Left forelimb (tissue), 1 donor: ENCODE measurements at places on chromosomes 6 and 20.
A peak's percentile ranks its signal among the peaks of the same experiment; 100 is the strongest.

DNA sequence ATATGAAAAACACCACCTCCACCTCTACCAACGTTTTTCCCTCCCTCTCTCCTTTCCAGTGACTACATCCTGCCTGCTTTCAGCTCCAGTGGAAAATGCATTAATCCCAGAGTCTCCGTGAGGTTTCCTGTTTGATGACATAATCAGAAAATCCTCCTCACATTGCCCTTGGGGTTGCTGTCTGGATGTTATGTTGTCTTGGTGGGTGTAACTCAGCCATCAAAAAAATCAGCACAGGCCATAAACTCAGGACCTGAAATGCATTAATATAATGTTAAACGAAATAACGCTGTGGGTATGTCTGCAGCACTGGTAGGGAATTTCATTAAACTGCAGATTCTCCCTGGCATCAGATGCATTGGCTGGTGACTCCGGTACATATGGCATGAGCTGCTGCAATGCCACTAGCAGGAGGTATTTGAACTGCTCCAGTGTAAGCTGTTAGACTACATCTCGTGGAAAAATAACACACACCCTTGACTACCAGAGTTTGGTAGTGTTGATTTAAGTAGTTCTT, 297.8 kb downstream of the PRL start:
- no peak for DNase-seq

GRCh38 chr20:40860487-40860902, 168.1 kb upstream of the TOP1 start:
- no peak for DNase-seq

GRCh38 chr6:78436335-78436734, 431.0 kb upstream of the IRAK1BP1 start:
- DNase-seq = no peak

- no peak for DNase-seq
Observed at GRCh38 chr6:33147807-33148666, 44.2 kb downstream of the COL11A2 start.

DNA sequence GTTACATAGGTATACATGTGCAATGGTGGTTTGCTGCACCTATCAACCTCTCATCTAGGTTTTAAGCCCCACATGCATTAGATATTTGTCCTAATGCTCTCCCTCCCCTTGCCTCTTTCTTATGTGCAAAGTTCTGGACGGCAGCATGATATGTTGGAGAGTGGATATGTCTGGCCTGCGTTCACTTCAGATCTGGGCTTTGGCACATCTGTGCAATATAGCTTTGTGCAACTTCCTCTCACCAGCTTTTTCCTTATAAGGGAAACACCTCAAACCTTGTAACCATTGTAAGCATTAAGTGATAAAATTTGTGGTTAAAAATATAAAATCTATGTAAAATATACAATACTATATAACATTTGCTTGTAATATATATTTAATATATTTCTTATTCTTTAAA, 288.0 kb downstream of the PHACTR1 start:
- no peak for DNase-seq

DNA sequence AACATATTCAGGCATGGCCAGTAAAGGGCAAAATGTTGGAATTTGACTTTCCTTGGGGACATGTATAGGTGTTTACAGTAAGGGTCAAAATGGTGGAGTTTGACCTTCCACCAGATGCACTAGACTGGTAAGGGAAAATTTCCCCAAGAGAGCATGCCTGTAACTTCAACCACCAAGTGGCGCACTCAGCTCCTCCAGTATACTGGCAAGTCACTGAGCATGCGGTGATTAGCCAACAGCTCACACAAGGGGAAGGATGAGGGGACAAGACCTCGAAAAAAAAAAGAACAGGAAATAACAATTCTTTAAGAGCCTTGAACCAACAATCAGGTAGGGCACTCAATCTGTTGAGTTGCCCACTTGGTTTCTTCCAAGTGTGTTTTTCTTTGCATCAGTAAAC, 140.9 kb downstream of the EYS start:
- no peak for DNase-seq

- no peak for DNase-seq
Observed at GRCh38 chr20:59382157-59382725, 81.8 kb downstream of the EDN3 start.

- no peak for DNase-seq
Observed at GRCh38 chr6:49410564-49410963, 52.5 kb downstream of the MMUT start.

DNA sequence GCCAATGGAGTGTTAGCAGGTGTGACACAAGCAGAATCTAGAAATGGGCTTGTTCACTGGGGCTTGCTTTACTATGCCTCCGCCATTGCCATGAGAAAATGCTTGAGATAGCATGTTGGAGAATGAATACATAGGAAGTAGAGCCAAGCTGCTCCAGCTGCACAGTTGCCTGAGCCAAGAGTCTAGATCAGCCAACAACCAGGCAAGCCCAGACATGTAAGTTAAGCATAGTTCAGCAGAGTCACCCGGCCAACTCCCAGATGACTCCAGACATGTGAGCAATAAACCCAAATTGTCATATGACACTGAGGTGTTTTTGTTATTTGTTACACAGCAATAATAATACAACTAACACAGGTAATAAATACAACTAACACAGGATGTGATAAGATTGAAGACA, 167.9 kb downstream of the HAO1 start:
- DNase-seq = no peak

DNA sequence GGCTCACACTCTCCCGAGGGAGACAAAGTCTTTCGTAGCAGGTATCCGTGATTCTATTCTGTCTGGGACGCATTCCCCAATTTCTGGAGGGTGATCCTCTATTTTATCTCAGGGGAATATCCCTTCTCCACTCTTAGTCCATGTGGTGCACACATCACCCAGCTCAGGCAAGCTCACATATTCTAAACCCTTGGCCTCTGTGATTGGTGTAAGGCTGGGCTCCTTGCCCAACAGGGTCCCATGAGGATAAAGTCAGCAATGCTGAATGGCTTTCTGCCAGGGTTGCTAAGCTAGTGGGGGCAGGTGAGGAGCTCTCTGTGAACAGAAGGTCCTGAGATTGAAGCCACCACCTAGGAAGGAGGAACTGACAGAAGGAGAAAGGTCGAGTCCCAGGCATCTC, 137.2 kb downstream of the CDH26 start:
- DNase-seq = no peak

DNA sequence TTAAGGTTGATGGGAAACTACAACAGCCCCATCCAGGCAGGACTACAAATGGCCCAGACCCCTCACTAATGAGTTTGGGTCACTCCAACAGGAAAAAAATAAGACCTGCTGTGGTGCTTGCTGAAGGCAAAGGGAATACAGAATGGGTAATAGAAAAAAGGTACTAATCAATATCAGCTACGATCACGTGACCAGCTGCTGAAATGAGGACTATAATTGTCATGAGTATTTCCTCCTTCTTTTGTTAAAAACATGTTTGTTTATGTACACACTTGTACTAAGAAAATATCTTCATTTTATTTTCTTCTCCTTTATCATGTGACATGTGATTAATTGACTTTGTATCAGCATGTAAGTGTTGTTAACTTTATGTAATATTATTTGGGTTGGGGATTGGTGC, 199.9 kb downstream of the GJA1 start:
- DNase-seq = no peak

GRCh38 chr20:13671916-13672378, 33.2 kb upstream of the TASP1 start:
- peak; percentile 65 for DNase-seq

GRCh38 chr20:38032585-38033329, 499 bp downstream of the TTI1 start:
- no peak for DNase-seq

GRCh38 chr20:57321142-57321541, 8.5 kb upstream of the SPO11 start:
- no peak for DNase-seq

GRCh38 chr6:30102414-30102969, 10.4 kb downstream of the TRIM31 start:
- DNase-seq = no peak

GRCh38 chr6:129186988-129187387, 304.1 kb downstream of the LAMA2 start:
- DNase-seq = no peak

- DNase-seq = no peak
Observed at GRCh38 chr6:69673298-69673697, 123.5 kb downstream of the LMBRD1 start.

- no peak for DNase-seq
Observed at GRCh38 chr6:24391756-24392405, 10.9 kb upstream of the MRS2 start.

DNA sequence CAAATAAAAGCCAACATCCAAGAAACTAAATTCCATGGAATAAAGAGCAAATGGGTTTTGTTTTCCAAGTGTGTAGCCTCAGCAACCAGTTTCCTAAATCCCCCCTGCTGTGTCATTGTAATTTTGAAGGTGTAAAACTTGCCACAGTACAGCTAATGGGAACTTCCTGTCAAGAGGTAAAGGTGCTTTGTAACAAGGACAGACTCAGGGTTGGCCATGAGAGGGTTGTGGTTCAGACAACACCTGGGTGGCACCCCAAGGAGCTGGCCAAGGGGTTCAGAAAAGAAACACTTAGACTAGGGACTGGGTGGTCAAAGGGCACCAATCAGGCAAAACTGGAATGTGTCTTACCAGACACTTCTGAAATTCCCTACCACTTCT, 52.4 kb upstream of the LYRM2 start:
- no peak for DNase-seq

GRCh38 chr6:5132731-5133130, 47.6 kb downstream of the PPP1R3G start:
- DNase-seq = no peak

DNA sequence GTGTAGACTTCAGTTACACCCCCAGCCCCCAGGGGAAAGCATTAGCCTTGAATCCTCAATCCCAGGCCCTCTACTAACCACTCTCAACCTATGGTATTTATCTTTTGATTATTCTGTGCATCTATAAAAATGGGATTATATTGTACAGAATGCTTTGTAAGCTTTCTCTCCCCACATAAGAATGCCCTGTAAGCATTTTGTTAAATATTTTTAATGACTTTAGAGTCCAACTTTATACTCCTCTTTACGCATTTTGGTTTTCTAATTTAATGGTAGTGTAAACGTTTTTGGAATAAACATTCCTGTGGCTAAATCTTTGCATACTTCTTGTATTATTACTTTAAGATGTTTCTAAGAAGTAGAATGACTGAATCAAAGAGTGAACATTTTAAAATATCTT, 35.4 kb downstream of the FBXO9 start:
- no peak for DNase-seq

DNA sequence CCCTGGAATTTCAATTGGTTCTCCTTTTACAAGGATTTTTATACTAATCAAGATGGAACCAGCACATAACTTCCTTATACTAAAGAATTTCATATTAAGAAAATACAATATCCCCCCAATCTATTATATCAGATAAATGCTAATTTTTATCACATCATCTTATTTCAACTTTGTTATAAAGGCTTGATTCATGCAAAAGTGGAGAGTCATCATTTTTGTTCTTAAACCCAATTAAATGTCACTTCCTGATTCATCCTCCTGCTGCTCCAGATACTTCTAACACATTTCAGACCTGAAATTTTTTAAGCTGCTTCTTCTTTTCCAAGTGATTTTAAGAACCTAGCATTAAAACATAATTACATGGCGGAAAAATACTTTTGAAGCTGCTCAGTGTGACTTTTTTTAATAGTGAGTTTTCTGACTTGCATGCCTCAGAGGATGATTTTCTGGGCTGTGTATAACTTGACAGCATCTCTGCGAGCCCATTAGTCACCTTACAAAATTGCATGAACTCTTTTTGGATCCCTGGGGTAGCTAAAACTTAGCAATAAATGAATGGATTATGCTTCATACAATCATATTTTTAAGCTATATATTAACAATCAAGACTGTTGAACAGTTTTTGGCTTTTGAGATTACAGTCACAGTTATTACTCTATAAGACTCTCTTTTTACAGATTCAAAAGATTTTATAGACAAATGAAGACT, 134.1 kb downstream of the ELOVL4 start:
- no peak for DNase-seq

GRCh38 chr20:43752561-43753301, 25.9 kb upstream of the GTSF1L start:
- no peak for DNase-seq

DNA sequence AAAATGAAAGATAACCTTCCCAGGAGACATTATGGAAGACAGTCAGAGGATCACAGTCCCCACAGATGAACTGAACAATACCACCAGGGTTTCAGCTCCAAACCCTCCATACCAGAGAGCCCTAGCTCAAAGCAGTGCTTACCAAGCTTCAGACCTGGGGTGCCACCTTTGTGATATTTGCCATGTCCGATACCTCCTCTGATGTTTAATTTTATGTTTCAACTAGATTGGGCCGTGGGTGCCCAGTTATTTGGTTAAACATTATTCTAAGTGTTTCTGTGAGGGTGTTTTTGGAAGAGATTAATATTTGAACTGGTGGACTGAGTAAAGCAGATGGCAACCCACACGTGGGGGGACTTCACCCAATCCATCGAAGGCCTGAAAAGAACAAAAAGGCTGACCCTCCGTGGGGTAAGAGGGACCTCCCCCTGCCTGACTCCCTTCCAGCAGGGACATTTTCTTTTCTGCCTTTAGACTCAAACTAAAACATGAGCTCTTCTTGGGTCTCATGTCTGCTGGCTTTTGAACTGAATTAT, 11.8 kb downstream of the SCML4 start:
- no peak for DNase-seq

DNA sequence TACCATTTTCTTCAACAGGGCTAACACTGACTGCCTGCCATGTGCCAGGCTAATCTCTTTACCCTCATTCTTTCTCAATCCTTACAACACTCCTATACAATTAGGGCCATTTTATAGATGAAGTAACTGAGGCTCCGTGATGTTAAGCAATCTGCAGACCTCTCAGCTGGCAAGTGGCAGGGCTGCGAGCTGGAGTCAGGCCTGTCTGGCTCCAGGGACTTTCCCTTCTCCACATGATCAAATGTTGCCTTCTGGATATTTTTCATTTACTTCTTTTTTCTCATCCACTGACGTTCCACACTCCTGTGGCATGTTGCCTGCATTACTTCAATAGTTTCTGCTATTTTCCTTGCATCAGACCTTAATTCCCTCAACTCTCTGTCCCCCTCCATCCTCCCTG, 55.2 kb upstream of the TAGAP start:
- DNase-seq = no peak

GRCh38 chr20:38962928-38963401, 821 bp downstream of the DHX35 start:
- no peak for DNase-seq

DNA sequence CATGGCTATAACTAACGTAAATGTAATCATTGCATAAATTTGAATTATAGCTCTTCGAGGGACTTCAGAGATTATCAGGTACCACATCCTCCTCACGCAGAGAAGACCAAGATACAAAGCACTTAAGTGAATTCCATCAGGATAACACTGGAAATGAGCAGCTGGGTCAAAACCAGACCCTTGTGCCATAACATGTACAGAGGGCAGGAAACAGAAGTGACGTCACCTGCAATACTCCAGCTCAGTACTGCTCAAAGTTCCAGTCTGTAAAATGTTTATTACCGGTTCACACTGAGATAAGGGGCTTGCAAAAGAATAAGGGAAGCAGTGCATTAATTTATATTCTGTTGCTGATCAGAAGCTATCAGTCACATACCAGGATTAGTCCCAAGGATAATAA, 45.8 kb downstream of the RGS17 start:
- no peak for DNase-seq
